OCI-LY7 (cell line): ENCODE measurements at places on chromosomes 12 and 14. TPM values are rescaled to one million over a fixed set of nuclear protein-coding genes. Genes with fewer than 3 reads are reported as not detected.

Gene ZNF664
- total RNA-seq = 59.8 and 67.1 TPM in 2 replicates

DNA sequence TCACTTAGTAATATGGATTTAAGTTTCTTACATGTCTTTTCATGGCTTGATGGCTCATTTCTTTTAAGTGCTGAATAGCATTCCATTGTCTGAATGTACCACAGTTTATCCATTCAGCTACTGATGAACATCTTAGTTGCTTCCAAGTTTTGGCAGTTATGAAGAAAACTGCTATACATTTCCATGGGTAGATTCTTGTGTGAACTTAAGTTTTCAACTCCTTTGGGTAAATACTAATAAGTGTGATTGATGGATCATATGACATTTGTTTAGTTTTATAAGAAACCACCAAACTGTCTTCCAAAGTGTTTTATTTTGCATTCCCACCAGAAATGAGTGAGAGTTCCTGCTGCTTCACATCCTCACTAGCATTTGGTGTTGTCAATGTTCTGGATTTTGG, 119.2 kb downstream of the NAV3 start:
- no peak for DNase-seq

GRCh38 chr14:71358209-71358931, 451.1 kb downstream of the PCNX1 start:
- no peak for DNase-seq

Gene CCDC60
- total RNA-seq = not detected in 2 replicates

- DNase-seq = no peak
Observed at GRCh38 chr12:89181271-89181920, 170.9 kb downstream of the DUSP6 start.

DNA sequence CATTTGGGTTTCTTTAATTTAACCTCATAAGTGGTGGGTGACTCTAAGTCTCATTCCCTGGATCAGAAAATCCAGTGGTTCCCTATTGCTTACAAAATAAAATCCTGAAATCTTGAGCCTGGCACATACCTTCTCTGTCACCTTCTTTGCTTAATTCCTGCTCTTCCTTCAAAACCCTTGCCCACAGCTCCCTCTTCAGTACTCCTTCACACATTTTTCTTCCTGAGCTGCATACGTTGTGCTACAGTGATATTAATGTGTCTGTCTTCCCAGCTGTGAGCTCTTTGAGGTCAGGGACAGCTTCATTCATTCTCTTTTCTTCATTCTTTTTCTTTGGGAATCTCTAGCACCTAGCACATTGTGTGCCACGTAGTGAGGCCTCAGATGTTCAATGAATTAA, 9.5 kb downstream of the TSPAN11 start:
- no peak for DNase-seq

DNA sequence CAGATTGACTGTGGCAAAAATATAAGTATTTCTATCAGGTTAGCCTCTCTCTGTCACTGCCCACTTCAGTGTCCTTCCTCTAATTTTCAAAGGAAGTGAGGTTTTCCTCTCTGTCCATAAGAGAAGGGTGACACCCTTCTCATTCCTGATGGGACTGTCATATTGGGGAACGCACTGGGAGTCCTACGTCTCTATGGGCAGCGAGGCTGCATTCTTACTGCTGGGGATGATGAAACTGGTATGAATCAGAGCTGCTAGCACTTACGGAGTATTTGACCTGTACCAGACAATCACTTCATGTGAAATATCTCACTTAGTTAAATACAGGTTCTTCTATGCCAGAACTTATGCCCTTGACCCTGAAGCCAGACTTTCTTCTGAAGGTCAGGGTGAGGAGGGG, 436.3 kb downstream of the DPF3 start:
- no peak for DNase-seq

Gene UNC79
- 0.09 and 0.17 TPM in 2 replicates for total RNA-seq

Gene CISTR
- total RNA-seq = 1.3 and 3.2 TPM in 2 replicates

Gene C3AR1
- not detected in 2 replicates for total RNA-seq

GRCh38 chr12:57219993-57220754, 3.6 kb downstream of the NXPH4 start:
- DNase-seq = no peak

DNA sequence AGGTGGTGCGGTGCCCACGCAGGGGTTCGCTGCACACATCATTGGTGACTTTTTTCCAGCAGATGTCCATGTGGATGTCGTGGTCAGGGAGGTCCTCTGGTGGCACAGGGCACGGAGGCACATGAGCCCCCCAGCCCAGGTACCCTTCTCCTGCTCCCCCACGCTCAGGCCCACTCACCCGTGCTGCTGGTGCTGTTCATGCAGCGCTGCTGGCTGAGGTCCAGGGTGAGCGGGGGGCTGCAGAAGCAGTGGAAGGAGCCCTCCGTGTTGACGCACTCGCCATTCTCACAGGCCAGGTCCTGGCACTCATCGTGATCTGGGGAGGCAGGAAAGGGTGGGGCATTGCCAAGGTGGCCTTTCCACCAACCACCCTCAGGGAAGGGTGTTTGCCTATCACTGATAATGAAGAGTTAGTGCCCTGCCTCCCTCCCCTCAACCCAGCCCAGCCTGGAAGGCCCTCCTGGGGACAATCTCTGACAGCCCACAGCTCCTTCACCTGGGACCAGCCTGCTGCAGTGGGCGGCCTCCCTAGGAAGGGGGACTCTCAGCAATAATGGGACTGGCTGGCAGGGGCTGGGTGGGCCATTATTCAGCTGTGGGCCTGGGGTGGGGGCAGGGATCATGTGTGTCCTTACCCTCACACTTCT, 9.8 kb downstream of the ISCA2 start:
- no peak for DNase-seq

DNA sequence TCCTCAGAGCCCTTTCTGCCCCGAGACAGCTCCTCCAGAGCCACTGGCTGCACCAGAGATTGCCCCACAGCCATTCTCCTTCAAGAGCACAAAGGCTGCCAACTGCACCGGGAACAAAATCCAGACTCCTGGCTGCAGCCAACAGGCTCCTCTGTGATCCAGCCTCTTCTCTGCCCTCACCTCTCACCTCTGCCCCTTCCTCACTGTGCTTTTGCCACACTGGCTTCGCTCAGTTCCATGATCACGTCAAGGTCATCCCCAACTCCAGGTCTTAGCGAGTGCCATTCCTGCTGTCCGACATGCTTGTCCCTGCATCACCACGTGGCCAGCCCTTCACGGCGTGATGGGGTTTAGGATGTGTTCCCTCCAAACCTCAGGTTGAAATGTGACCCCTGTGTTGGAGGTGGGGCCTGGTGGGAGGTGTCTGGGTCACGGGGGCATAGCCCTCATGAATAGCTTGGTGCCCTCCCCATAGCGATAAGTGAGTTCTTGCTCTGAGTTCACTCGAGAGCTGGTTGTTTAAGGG, 149.3 kb downstream of the PIWIL1 start:
- no peak for DNase-seq

GRCh38 chr14:65461730-65462129, 49.2 kb downstream of the FUT8 start:
- DNase-seq = peak; percentile 25

DNA sequence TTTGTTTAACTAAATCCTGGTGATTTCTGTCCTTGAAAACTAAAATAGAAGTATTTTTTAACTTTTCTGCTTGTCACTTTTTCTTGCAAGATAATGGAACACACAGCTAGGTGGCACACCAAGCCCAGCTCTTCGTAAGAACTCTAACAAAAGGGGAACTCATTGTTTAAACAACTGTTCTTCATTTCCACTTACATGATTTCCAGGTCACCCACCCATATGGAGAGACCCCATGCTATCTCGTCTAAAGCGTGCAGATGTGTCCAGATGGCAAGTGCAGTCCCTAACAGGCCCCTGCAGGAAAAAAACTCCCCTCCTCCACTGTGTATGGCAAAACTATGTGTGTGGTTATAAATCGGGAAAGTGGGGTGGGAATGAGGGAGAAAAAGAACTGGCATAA, 43.3 kb upstream of the NT5DC3 start:
- peak; percentile 61 for DNase-seq

- DNase-seq = no peak
Observed at GRCh38 chr14:36022765-36023410, 153.6 kb downstream of the PTCSC3 start.

- DNase-seq = no peak
Observed at GRCh38 chr14:96661244-96661969, 135.8 kb upstream of the VRK1 start.

Gene CLEC9A
- total RNA-seq = not detected in 2 replicates

Gene CLEC2A
- total RNA-seq = not detected in 2 replicates

DNA sequence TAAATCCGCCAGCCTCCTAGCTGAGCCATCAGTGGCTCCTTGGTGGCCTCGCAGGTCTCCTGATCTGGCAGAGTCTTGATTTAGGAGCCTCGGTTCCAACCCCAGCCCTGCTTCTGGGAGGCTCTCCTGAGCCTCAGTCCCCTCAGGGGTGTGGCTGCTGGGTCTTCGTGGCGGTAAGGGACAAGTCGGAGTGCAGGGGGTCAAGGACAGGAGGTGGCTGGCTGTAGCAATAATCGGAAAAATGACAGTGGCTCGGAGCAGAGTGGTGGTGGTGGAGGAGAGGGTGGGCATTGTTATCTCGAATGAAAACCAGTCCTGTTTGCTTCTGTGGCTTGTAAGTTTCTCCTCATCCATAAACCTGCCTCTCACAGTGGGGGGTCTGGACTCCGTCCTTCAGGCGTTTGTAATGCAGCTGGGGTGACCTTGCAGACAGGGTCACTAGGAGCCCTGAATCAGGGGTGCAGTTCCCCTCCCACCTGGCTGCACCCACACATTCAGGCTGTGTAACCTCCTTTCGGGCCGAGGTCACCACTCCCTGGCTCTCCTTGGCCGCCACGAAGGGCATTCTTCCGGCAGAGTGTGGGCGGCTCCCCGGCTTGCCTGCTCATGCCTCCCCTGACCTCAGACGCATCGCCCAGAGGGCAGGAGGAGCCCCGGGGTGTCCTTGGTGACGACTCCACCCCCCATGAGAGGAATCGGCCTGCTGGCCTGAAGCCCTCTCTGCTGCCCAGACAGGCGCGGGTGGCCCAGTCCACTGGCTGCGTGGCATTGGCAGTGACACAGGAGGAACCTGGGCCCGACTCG, 8.1 kb downstream of the BCL7A start:
- DNase-seq = no peak

Gene BDKRB2
- 0.17 and 0.18 TPM in 2 replicates for total RNA-seq

Gene KRT78
- not detected in 2 replicates for total RNA-seq

DNA sequence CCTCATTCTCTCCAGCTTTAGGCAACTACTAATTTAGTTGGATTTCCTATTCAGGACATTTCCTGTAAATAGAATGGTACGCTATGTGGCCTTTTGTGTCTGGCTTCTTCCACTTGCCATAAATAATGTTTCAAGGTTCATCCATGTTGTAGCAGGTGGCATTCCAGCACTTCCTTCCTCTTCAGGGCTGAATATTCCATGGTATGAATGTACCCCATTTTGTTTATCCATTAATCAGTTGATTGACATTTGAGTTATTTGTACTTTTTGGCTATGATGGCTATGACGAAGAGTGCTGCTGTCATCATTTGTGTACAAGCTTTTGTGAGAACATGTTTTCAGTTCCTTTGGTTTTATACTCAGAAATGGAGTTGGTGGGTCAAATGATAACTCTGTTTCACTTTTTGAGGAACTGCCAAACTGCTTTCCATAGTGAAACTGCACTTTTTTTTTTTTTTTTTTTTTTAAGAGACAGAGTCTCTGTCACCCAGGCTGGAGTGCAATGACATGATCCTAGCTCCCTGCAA, 6.5 kb upstream of the CDK2AP1 start:
- peak; percentile 63 for DNase-seq

- no peak for DNase-seq
Observed at GRCh38 chr12:110185626-110186025, 61.5 kb downstream of the IFT81 start.

DNA sequence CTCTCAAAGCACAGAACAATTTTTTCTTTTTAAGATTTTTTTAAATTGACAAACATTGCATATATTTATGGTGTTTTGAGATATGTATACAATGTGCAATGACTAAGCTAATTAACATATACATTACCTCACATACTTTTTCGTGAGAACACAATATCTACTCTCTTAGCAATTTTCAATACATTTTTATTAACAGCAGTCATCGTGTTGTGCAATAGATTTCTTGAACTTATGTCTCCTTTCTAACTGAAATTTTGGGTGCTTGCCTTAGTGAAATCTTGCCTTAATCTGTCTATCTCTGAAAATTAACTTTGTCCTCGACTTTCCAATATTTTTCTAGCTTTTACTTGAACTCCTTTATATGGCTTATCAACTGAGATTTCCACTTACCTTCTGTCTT, 6.8 kb downstream of the OR10A7 start:
- DNase-seq = no peak

- no peak for DNase-seq
Observed at GRCh38 chr12:124532331-124532750, 35.1 kb downstream of the NCOR2 start.

DNA sequence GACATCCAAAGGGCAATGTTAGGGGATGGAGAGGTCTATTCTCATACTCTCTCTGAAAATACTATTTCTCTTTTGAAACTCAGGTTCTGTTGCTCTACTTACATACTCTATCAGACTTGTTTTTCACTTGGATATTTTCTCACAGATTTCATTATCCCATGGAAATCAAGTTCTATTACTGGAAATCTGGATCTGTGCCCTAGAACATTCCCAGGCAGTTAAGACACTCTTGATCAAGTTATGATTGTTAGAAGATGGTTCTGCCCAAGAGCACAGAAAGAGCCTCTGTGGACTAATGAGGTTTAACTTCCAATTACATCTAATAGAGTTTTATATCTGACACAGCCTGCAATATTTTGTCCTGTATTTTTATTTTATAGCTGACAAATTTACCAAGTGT, 591.0 kb upstream of the ATP2B1 start:
- no peak for DNase-seq

GRCh38 chr14:94945615-94946014, 175.7 kb upstream of the GSC start:
- no peak for DNase-seq

Gene NGB
- not detected in 2 replicates for total RNA-seq

Gene MYRFL
- total RNA-seq = not detected in 2 replicates

GRCh38 chr14:24910408-24910986, 139.4 kb downstream of the STXBP6 start:
- no peak for DNase-seq

Gene B4GALNT3
- total RNA-seq = 5.0 and 5.4 TPM in 2 replicates

Gene CELA1
- total RNA-seq = not detected in 2 replicates

DNA sequence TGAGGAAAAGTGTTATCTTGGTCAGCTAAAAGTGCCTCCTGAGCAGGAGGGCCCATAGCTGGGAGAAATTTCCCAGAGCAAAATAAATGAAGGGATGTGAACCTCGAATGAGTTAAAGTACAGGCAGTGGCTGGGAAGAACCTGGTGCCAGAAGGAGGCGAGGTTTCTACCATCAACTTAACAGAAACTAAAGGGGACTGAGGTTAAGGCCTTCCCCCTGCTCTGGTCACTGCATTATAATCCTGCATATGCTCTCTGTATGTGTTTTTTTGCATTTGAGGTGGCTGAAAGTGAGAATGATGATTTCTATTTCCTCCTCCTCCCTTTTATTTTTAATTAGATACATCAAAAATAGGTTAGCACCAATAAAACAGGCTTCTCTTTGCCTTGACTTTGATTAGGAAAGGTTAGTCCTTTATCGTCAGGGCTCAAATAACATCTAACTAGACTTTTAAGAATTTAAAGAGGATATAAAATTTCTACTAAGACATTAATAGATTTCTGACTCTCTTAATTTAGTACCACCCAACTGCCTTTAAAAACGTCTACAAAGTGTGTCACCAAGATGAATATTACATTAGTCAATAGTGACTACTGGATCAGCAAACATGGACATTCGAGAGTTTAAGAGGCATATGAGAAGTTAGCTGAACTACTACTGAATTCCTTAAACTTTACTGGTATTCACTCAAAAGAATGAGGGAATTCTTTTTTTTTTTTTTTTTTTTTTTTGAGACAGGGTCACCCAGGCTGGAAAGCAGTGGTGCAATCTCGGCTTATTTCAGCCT, 49.2 kb downstream of the GALNT4 start:
- DNase-seq = no peak

Gene EPYC
- not detected in 2 replicates for total RNA-seq

Gene SLC25A21
- not detected in 2 replicates for total RNA-seq
